Endothelial cell of coronary artery (primary cell): ENCODE measurements at places on chromosomes 12 and 14. TPM values are rescaled to one million over a fixed set of nuclear protein-coding genes. Genes with fewer than 3 reads are reported as not detected.

PTGER2 gene
- total RNA-seq = 1.4 TPM in 1 of 2 replicates, not detected in the other

SLC7A8 gene
- 0.63 TPM in 1 of 2 replicates, not detected in the other for total RNA-seq

DIABLO gene
- 58.9 and 64.1 TPM in 2 replicates for total RNA-seq

KRT73 gene
- not detected in 2 replicates for total RNA-seq

ITGB7 gene
- total RNA-seq = 0.18 and 0.38 TPM in 2 replicates

TAC3 gene
- not detected in 2 replicates for total RNA-seq

CELA1 gene
- total RNA-seq = not detected in 2 replicates

EFS gene
- 0.94 TPM in 1 of 2 replicates, not detected in the other for total RNA-seq
